ENCODE measurements at places on chromosomes 7 and 10.
A peak's percentile ranks its signal among the peaks of the same experiment; 100 is the strongest.

- no peak for DNase-seq
These were observed 560.5 kb upstream of the MKI67 start for GRCh38 chr10:128686630-128687278.

- DNase-seq, result peak; percentile 54
These were observed 358.9 kb downstream of the FRMD4A start for GRCh38 chr10:13971601-13972475.

- DNase-seq, result no peak
These were observed 67.3 kb downstream of the ANKIB1 start for GRCh38 chr7:92313055-92313454.

DNA sequence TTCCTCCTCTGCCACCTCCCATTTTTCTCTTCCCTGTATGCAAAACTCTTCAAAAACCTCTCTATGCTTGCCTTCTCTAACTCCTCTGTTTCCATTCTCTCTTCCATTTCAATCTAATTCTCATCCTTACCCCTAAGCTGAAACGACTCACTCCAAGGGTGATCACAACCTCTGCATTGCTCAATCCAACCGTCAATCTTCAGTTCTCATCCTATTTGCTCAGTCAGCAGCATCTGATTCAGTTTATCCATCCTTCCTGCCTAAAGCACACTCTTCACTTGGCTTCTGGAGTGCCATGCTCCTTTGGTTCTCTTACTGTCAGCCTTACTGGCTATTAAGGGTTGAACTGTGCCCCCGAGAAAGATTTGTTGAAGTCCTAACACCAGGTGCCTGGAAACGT is 163.5 kb upstream of the NEBL start:
- no peak for DNase-seq

GRCh38 chr10:19811540-19811939 is 4.7 kb upstream of the PLXDC2 start:
- peak; percentile 13 for DNase-seq

DNA sequence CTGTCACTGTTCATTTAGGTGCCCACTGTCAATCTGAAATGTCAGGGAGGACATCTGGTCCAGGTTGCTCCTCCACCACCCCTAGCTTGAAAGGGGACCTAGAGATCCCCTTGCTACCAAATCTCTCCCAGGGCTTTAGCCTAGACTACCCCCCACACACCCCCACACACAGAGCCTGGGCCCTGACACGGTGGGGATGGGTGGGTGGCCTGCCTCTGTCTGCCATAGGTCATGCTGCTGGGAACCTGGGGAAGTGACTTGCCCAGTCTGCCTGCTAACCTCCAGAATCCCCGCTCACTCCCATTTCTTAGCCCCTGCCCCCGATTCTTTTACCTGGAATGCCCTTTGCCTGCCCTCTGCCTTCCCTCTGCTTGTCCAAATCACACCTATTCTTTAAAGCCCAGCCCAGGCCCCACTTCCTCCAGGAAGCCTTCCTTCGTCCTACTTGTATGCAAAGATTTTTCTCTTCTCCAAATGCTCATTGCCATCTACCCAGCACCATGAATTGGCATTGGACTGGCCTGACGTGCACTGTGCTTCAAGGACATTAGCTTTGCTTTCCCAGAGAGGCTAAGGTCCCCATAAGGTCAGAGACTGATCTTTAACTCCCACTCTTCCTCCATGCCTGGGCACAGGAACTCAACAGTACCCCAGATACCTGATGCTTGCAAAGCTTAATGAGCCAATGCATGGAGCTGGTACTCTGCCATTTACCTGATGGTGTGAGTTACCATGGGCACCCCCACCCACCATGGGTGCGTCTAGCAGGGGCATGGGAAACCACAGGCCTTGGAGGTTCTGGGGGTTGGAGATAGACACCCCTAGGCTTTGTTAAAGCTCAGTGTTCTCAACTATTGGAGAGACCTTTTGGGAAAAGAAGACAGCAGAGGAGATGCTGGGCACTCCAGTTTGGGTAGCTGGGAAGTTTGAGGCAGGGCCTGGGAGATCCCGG is 2.0 kb upstream of the SMARCD3 start:
- DNase-seq, result no peak

DNA sequence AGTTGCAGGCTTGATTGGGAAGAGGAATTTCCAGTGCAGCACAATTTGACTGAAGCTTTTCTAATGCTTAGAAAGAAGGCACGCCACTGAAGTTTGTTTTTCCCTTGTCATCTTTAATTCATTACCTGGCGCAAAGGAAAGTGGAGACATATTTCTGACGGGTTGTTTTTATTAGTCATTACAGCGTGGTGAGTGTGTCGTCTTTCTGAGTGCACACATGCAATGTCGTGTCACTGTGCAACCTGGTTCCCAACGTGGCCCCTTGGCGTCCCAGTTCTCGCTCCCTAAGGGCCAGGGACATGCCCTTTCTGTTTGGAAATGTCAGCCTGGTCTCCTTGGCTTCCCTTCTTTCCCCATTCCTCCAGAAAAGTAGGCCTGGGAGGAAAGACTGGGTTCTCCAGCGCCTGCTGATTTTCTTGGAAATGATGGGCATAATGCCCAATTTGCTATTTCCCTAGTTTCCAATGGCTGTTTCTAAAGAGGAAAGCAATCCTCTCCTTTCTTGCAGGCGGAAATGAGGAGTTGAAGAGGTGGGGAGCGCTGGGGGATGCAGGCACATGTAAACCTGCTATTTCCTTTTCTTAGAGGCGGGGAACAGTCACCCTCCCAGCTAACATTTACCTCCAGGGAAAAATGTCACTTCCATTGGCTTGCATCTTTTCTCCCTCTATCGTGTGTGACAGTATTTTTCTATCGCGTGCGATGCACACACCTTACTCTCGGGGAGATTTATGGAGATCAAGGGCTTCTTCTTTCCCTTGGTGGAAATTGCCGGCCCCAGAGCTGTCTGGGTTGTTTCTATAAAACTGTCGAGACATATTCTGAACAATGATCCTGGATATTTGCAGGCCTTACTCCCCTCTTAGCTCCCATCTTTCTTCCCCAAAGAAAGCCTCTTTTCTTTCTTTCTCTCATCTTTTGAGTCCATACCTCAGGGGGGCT is 249.8 kb downstream of the ARHGAP12 start:
- DNase-seq, result no peak

GRCh38 chr10:31768467-31768866 is 160.2 kb downstream of the ARHGAP12 start:
- peak; percentile 45 for DNase-seq

- DNase-seq, result no peak
These were observed 123.4 kb upstream of the TARP start for GRCh38 chr7:38396852-38397251.

GRCh38 chr10:110492069-110492822 is 5.5 kb upstream of the DUSP5 start:
- DNase-seq, result no peak

DNA sequence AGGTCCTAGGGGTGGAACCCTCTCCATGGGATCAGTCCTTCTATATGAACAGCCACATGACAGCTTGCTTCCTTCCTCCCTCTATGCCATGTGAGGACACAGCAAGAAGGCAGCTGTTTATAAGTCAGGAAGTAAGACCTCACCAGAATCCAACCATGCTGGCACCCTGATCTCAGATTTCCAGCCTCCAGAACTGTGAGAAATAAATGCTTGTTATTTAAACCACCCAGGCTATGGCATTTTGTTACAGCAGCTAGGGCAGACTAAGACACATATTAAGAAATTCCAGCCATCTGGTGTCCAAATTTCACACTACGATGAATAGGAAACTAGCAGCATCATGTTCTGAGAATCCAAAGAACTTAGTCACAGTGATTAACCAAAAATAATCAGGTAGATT is 140.1 kb downstream of the ZFAND4 start:
- DNase-seq, result no peak

Measured in GM03348 (cell line).